ENCODE measurements at places on chromosomes 11 and 22. TPM values are rescaled to one million over a fixed set of nuclear protein-coding genes. Genes with fewer than 3 reads are reported as not detected.

Gene STK33
- polyA plus RNA-seq: 34.5 TPM

DNA sequence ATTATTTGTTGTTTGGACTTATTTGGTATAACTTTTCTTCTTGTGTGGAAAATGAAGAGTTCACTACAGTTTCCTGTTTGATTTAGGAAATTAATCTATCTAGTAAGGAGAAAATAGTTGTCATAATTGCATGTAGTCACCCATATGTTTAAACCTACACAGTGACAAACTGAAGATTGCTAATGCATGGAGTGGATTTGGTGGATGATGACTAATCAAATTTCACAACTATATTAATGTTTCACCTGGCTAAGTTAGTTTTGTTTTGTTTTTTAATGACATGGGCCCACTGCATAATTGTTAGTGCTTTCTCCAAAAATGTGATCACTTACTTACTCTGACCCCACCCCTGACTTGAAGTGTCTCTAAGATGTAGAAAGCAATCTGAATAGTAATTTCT lies 170.6 kb downstream of the DYNC2H1 start:
- DNase-seq: no peak

DNA sequence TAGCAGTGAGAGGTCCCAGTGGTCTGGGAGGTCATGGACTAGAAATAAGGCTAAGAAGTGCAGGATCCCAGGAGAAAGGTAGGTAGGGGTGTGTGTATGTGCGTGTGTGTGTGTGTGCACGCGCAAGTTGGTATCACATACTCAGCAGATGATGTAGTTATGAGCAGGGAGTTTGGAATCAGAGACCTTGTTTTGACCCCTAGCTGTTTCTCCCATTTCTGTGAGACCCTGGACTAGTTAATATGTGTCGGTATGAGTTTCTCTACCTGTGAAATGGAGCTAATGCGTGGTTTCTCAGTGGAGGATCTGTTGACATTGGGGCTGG lies 1.3 kb downstream of the SERPING1 start:
- DNase-seq: no peak

- DNase-seq: no peak
Observed at GRCh38 chr11:13055200-13055599, 46.1 kb downstream of the RASSF10 start.

- DNase-seq: no peak
Observed at GRCh38 chr11:29562183-29562582, 454.6 kb downstream of the KCNA4 start.

Gene PLET1
- not detected for polyA plus RNA-seq

- no peak for DNase-seq
Observed at GRCh38 chr11:121487191-121487590, 34.4 kb upstream of the SORL1-AS1 start.

GRCh38 chr11:27991736-27992135 lies 116.2 kb downstream of the KIF18A start:
- no peak for DNase-seq

DNA sequence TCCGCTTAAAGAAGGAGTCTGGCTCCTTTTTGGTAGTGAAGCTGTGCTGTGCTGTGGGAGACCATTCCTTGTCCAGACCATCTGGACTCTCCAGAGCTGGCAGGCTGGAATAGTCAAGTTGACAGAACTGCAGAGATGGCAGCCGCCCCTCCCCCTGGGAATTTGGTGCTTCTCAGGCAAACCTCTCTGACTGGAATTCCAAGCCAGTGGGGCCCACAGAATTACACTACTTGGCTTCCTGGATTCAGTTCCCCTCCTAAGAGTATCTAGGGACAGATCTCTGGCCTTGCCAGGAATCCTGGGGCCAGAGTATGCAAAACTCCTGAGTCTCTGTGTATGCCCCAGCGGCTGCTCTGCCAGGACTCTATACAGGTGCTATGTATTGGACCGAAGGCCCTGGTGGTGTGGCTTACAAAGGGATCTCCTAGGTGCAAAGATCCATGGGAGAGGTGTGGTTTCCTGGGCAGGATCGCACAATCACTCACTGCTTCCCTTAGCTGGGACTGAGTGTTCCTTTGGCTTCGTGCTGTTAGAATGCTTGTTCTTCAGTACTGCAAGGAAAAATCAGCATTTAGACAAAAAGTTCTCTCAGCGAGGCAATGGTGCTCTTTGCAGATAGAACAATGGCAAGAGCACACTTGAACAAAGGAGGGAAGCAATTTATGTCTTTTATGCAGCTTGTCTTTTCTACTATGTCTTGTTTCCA lies 86.8 kb downstream of the PRMT3 start:
- no peak for DNase-seq

DNA sequence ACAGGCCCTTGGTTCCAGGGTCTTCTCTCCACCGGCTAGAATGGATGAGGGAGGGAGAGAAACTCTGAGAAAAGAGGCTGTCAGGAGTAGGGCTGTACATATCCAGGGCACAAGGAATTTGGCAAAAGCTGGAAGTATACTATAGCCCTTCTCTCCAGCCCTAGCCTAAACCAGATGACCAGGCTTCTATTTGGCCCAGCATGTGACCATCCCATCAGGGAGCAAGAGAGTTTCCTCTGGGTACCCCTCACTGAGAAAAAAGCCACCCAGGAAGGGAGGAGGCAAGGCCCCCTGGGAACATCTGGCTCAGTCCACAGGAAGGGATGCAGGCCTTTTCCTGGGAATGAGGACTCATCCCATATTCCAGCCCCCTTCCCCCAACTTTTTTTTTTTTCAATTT lies 8.3 kb downstream of the CD44 start:
- DNase-seq: no peak

GRCh38 chr22:36332623-36333332 lies 55.0 kb downstream of the MYH9 start:
- DNase-seq: no peak

Gene RAPSN
- polyA plus RNA-seq: 0.14 TPM

DNA sequence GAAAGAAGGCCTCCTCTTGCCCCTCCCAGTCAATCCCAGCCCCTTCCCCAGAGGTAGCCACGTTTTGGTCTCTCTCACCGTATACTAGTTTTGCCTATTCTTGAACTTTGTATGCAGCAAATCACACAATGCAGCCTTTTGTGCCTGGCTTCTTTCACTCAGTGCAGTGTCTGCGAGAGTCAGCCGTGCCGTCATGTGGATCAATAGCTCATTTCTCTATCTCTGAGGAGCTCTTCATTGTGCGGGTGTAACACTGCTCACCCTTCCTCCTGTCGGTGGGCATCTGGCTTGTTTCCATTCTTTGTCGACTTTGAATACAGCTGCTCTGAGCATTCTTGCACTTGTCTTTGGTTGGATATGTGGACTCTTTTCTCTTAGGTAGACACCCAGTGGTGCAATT lies 146.5 kb downstream of the CACNA1I start:
- DNase-seq: no peak

Gene LRFN4
- 13.3 TPM for polyA plus RNA-seq

Measured in right renal cortex interstitium (tissue), 3 donors.